Ovary (tissue), 10 donors: ENCODE measurements at places on chromosomes 2 and 18. TPM values are rescaled to one million over a fixed set of nuclear protein-coding genes. Genes with fewer than 3 reads are reported as not detected.

UGT1A5 gene
- not detected for total RNA-seq

MYO3B gene
- total RNA-seq: 0.12 TPM

CD8A gene
- total RNA-seq: 0.77 TPM

SERPINB4 gene
- total RNA-seq: not detected

ACTG2 gene
- total RNA-seq: 73.0 TPM

WDR43 gene
- total RNA-seq: 63.5 TPM

DPP10 gene
- 1.0 TPM for total RNA-seq

FBXO48 gene
- 1.1 TPM for total RNA-seq

CFC1 gene
- total RNA-seq: not detected

ANKAR gene
- total RNA-seq: 17.1 TPM

IL36B gene
- total RNA-seq: not detected
